ENCODE measurements at places on chromosomes 5 and 9.
A peak's percentile ranks its signal among the peaks of the same experiment; 100 is the strongest.

GRCh38 chr5:101917166-101917565 lies 378.9 kb downstream of the SLCO4C1 start:
- DNase-seq = no peak

DNA sequence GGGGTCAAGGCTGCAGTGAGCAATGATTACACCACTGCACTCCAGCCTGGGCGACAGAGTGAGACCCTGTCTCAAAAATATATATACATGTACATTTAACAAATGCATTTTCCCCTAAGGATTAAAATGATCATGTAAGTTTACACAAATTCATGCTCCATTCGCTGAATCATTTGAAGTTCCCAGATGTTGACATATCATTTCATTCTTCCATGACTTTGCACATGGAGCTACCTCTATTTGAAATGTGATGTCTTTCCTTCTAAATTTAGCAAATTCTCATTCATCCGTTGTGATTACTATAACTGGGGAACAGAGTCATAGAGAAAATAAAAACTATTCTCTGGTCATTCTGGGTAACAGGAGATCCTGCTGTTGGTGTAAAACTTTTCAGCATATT lies 10.6 kb downstream of the PTGER4 start:
- DNase-seq = no peak

DNA sequence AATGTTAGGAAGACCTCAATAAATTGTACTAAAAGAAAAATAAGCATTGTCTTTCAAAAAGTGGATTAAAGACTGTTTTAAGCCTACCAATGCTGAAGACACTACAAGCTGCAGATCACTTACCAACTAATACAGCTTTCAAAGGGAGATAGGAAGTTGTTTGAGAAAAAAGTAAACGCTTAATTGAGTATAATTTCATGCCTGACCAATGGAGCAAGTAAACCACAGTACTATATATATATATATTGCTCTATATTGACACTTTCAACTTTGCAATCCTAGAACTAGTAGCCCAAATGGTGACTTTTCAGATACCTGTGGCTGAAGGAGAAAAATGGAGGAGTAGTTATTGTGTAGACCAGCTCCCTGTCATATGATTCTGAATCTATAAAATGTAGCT lies 85.7 kb downstream of the FREM1 start:
- DNase-seq = no peak

DNA sequence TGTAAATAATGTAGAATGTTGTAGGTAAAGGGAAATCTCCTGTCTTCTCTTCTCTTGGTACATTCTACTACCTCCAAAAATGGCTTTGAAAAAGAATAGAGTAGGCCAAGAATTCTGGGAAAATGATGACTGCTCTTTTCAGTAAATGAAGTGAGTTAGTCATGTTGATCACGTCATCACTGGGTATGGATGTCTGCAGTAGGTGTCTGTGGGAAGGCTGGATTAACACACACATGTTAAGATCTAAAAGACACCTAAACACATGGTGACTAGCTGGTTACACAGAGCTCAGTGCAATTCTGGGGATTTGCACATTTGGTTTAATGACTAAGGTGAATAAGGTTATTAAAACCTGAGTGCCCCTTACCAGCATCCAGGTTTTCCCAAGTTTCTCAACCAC lies 161.5 kb downstream of the CEP120 start:
- DNase-seq = no peak

- peak; percentile 41 for DNase-seq
Measured at GRCh38 chr9:98807070-98807813, at the start of gene GALNT12. Gene GALNT12 (plus strand): TSS chr9:98807670. CDS start chr9:98807699, 29 bp downstream.

- DNase-seq = no peak
Measured at GRCh38 chr5:62310426-62311143, 4.6 kb downstream of the KIF2A start.

- no peak for DNase-seq
Measured at GRCh38 chr9:112140936-112141335, 34.2 kb downstream of the SUSD1 start.

GRCh38 chr9:128862401-128862851 lies 19.3 kb downstream of the KYAT1 start:
- DNase-seq = no peak

- DNase-seq = no peak
Measured at GRCh38 chr5:61657686-61658085, 325.6 kb downstream of the ZSWIM6 start.

DNA sequence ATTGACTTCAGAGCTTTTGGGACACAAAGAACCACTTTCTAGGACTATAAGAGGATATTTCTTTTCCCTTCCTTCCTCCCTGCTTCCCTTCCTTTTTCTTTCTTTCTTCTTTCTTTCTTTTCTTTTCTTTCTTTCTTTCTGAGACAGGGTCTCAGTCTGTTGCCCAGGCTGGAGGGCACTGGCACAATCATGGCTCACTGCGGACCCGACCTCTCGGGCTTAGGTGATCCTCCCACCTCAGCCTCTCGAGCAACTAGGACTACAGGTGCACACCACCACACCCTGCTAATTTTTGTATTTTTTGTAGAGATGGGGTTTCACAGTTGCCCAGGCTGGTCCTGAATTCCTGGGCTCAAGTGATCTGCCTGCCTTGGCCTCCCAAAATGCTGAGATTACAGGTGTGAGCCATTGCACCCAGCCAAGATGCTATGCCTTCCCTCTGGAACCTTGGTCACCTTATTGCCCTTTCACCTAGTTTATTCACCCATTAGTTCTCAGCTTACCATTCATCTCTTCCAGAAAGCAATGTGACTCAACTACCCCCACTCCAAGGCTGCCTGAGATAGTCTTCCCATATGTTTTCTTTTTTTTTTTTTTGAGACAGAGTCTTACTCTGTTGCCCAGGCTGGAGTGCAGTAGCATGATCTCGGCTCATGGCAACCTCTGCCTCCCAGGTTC lies 10.1 kb downstream of the PLIN2 start:
- no peak for DNase-seq

All from stimulated activated CD4-positive, alpha-beta T cell treated with anti-CD3 and anti-CD28 coated beads, Interleukin-1b, Interleukin-23, amount 100 ng/mL, for 48 hours (primary cell).